ENCODE measurements at places on chromosomes 1 and 21.
A peak's percentile ranks its signal among the peaks of the same experiment; 100 is the strongest.

- DNase-seq, result no peak
- peaks cover 40% of the 10 kb centered on the region for H3K27me3 ChIP-seq
- no peaks in the 10 kb centered on the region for H3K36me3 ChIP-seq
- H3K4me1 ChIP-seq, result no peaks in the 10 kb centered on the region
Observed at GRCh38 chr1:7703321-7704213, 67.5 kb upstream of the VAMP3 start.

DNA sequence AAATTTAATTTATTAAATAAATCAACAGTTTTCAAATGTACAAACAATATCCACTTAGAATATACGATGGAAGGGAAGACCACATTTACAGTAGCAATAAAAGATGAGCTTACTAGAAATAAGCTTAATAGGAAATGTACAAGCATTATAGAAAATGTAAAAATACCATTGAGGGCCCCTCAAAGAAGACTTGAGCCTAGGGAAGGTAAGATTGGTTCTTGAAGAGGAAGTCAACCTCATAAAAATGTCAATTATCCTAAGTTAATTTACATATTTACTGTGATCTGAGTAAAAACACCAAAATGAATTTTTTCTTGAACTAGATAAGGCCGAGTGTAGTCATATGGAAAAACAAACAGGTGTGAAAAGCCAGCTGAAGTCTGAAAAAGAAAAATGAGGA lies 39.7 kb upstream of the TRIM67 start:
- H3K4me1 ChIP-seq, result no peaks in the 10 kb centered on the region
- H3K36me3 ChIP-seq, result no peaks in the 10 kb centered on the region
- peaks cover 30% of the 10 kb centered on the region for H3K27me3 ChIP-seq

DNA sequence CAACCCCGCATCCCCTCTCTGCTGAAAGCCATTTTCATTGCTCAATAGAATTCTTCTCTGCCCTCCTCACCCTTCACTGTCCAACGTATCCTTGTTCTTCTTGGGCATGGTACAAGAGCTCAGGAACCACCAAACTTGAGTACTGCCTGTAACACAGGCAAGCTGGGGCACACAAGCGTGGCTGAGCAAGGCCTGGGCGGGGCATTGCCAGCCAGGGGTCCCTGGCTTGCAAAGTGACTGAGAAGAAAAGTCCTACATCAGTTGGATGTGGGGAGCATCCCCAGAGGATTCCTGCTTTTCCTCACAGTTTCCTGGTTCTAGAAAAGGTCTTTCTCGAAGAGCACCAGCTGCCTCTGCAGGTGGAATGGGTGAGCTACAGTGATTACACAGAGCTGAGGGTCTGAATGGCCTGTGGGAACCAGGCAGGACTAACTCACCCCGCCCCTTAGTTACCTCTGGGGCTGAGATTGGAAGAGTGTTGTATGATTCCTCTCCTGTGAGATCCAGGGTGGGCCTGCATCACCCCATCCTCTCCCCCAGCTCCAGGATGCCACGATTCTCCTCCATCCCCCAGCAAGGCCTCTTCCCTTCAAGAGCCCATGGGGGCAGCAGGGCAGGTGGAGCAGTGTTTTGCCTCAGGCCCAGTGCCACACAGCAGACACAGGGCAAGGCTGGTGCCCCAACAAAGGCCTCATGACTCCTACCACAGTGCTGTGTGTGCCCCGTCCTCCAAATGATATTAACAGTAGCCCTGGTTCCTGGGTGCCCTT lies 121.9 kb downstream of the MATN1 start:
- peaks cover 13% of the 10 kb centered on the region for H3K27me3 ChIP-seq
- no peak overlapping the region for H3K27ac ChIP-seq
- no peaks in the 10 kb centered on the region for H3K36me3 ChIP-seq
- DNase-seq, result no peak

DNA sequence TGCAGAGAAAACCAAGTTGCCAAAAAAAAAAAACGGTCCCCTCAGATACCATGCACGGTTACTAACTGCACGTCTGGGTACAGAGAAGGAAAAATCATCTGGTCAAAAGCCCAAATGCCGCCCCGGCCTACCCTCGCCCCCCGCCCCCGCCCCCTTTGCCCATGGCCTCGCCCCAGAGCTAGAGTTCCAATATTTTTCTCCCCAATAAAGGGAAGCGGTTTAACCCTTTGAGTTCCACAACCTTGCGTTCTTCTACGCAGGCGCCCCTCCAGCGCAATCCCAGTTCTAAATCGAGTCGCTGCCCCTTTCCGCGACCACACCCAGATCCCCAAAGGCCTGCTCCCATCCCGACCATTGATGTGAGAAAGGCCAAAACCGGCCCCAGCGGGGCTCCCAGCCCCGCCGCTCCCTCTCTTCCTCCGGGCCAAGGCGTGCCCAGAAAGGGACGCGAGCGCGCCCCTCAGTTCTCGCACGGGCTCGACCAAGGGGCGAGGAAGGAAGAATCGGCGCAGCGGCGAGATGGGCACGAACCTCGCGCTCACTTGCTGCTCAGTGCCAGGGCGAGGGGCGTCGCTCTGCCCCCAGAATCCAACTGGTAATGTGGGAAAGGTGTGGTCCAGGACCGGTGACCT lies 797 bp downstream of the WDR47 start:
- peaks cover 7% of the 10 kb centered on the region for H3K36me3 ChIP-seq
- DNase-seq, result peak; percentile 30
- H3K27me3 ChIP-seq, result no peaks in the 10 kb centered on the region
- H3K4me1 ChIP-seq, result peaks cover 6% of the 10 kb centered on the region

GRCh38 chr1:202964791-202965410 lies 2.2 kb downstream of the CYB5R1 start:
- DNase-seq, result peak; percentile 53
- peak overlapping the region; percentile 77 for H3K27ac ChIP-seq
- peaks cover 31% of the 10 kb centered on the region for H3K36me3 ChIP-seq
- no peaks in the 10 kb centered on the region for H3K27me3 ChIP-seq

DNA sequence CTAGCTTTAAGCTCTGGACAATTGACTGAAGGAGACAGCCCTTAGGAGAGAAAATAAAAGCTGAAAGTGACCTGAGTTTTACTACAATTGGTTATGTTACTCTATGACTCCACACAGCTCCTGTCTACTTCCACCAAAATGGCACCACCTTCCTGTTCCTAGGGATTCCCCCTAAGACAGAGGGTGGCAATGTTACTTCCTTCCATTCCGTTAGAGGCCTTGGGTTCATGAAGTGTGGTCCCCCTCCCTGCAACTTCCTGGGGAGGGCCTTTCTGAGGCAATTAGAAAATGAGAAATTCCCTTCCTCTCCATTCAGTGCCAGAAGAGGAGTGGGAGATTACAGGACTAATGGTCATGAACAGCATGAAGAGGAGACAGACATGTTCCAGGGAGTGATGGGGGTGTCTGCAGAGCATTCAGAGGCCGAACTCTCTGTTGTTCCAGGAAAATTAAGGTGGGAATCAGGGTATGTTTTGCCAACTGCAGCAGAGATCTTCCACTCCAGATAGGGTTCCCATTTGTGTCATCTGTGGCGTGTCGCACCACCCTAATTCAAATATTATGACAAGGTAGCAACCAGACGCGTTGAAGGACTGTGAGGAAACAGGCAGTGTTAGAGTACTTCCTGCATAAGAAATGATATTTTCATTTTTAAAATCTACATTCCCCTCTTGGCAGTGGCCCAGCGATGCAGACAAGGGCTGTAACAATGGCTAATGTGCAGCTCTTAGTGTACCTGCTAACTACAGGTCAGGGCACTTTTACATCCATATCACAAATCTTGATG lies 53.1 kb upstream of the TRIM67 start:
- H3K4me3 ChIP-seq, result no peak overlapping the region
- no peak overlapping the region for H3K27ac ChIP-seq
- no peak for DNase-seq

All from MCF 10A (cell line).